ENCODE measurements at places on chromosomes 7 and 10.

DNA sequence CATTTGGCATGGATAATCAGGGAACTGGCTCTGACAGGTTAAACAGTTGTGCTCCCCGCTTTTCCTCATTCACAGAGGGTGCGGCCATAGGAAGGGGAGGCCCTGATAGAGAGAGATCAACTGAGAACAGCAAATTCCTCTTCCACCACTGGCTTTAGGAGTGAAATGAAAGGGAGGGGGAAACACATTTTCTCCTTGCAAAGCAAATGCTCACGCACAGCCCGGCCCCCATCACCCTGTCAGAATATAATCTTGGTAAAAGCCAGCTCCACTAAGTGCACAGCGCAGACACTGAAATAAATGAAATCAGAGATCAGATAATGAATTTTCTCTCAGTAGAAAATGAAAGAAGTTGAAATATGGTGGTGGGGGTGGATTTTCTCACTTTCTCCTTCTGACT lies 187.2 kb downstream of the GLI3 start:
- no peak for DNase-seq

DNA sequence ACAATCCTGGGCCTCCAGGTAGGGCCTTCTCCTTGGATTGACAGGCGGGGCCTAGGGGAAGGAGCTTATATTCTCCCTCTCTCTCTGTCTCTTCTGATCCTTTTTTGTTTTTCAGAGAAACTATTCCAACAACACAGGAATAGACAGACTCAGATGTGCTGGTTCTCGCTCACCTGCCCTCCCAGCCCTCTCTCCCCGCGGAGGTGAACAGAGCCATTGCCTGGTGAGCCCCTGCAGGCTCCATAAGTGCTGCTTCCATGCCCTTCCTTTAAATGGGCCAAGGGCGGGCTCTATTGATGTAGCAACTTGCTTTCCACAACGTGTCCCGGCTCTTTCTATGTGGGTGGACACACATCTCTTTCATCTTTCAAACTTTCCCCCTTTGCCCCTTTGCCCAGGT lies 47.2 kb upstream of the IGFBP3 start:
- no peak for DNase-seq

DNA sequence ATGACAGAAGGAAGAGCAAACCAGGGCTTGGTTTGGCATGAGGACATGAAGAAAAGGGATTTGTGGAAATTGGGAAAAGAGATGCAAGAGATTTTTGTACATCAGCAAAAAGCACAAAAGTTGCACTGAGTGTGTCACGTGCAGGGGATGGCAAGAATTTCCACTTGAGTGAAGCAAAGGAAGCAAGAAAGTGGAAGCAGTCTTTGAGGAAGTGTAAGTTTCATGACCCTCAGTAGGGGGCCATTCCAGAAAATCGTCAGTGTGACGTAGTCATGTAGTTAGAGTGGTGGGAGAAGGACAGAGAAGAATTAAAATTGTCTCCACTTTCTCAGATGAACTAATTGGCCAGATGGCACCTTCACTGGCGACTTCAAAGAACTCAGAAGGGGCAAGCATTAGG lies 123.3 kb upstream of the FZD1 start:
- no peak for DNase-seq

- no peak for DNase-seq
Measured at GRCh38 chr7:122702872-122703510, at the start of gene RNF148. Gene RNF148, minus strand, starts transcription at chr7:122702922. Its CDS starts 172 bp downstream, at chr7:122702750.

DNA sequence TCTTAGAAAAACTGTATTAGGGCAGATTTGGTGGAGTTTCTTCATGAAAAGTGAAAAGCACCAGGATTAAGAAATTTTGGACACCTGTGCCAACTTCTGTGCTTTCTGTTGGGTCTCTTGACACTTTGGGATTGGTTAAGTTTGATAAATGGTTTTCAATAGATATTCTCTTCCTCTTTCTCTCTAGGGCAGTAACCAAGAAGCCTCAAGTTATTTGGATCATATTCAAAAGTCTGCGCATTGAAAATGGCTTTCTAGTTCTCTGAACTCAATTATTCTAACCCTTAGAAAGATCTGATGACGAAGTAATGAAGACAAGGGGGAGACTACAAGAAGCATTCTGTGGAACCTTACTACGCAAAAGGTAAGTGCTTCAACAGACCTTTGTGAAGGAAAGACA lies 144.0 kb upstream of the CCDC6 start:
- DNase-seq = no peak

DNA sequence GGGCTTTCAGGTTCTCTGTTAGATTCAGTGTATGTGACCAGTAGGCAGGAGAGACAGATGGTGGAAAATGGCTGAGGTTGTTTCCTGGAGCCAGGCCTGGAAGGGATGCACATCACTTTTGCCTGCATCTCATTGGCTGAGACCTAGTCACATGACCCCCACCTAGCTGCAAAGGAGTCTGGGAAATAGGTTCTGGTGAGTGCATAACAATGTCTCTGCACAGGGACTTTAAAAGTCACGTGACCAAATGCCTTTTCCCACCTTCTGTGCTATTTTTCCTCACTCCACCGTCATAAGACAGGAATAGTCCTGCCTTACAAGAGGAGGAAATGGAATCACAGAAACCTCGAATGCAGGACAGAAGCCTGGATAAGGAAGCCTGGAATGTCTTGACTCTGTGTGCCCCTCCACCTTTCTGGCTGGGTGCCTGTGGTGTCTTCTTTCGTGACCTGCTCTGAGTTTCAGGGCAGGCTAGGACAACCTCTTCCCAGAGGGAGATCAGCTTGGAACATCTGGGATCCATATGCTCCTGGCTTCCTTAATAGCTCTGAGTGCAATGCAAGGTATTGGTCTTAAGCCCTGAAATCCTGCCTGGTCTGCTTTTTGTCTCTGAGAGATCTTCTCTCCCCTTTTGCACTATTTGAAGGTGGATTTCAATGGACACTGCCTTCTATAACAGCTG lies 139.9 kb upstream of the ZNF438 start:
- no peak for DNase-seq

GRCh38 chr7:12534046-12534445 lies 36.5 kb upstream of the SCIN start:
- DNase-seq = no peak

GRCh38 chr7:33702514-33703054 lies 202.8 kb upstream of the BMPER start:
- DNase-seq = no peak

- DNase-seq = peak; percentile 10
Measured at GRCh38 chr7:102834999-102835398, 77.8 kb upstream of the LRRC17 start.

GRCh38 chr7:84477786-84478478 lies 283.3 kb upstream of the SEMA3A start:
- DNase-seq = no peak

- no peak for DNase-seq
Measured at GRCh38 chr10:8171008-8171407, 116.5 kb downstream of the GATA3 start.

DNA sequence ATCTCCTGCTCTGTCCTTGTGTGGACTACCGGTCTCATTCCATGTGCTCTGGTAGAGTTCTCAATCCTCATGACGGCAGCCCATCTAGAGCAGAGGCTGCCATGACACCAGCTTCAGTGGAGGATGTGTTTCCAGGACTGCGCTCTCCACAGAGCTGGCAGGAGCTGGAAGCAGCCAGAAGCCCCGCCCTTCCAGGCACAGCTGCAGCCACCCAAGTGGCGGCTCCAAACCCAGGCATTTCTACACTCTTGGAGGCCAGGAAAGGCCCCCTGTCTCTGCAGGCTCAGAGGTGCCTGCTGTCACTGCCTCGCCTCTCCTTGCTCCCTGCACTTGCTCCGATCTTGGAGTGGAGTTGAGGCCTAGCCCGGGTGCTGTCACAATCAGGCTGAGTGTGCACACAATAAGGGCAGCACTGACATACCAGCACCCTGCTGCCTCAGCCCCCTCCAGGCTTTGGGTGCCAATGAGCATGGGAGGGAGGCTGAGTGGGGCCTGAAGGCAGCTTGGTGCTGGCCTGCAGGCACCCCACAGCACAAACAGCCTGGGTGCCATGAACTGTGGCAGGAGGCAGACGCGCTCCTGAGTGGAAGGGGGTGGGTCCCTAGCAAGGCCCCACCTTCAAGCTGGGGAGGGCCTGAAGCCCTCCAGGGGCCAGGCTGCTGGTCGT lies 122.1 kb downstream of the LRRN3 start:
- no peak for DNase-seq

GRCh38 chr10:74008212-74008731 lies 10.4 kb downstream of the VCL start:
- no peak for DNase-seq

DNA sequence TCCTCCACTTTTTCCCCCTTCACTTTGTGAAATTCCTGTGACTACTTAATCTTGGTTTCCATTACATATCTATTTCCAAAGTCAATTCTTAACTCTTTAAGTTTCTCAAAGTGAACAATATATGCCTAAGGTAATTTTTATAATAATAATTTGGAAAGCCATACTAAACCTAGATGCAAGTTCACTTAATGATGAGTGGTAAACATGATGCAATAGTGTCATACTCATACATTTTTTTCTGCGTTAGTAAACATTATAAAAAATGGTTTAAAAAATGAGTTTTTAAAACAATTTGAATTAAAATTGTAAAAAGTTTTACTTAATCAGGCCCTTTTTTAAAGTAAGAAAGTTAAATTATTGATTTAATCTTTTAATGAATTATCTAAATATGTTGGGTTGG lies 659.4 kb upstream of the FZD8 start:
- no peak for DNase-seq

DNA sequence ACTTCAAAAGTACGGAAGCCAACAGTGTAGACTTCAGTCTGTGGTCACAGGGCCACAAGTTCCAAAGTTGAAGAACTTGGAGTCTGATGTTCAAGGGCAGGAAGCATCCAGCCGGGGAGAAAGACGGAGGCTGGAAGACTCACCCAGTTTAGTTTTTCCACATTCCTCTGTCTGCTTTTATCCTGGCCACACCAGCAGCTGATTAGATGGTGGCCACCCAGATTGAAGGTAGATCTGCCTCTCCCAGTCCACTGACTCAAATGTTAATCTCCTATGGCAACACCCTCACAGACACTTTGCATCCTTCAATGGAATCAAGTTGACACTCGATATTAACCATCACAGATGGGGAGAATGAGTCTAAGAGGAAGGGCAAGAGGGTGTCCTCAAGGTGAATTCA lies 19.3 kb upstream of the FRMD4A start:
- DNase-seq = no peak

DNA sequence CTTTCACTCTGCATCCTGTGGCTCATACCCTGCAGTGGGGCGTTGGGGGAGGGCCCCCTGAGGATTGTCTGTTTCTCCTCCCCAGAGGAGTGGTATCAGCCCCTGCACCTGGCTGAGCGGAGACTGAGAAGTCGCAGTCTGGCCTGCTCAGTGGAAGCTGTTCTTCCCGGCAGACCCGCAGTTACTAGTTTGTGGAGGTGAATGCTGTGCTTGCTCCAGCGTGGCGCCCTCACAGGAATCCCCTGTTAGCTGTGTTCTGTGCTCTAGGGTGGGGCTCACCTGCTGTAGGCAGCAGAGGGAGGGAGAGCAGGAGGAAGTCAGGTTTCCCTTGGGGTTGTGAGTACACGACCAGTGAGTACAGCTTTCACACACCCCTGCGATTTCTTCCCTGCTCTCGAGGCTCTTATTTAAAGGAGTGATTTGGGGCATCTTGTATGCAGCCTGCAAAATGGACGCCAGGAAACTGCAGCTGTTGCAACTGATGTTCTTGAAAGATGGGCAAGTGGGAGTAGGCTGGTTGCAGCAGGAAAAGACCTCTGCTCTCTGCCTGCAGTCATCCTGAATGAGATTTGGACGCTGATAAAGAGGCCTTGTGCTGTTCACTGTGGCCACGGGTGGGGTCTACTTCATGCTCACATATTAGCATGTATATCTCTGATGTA lies 66.4 kb downstream of the HK1 start:
- no peak for DNase-seq

- no peak for DNase-seq
Measured at GRCh38 chr7:65820287-65820950, 52.5 kb upstream of the VKORC1L1 start.

- no peak for DNase-seq
Measured at GRCh38 chr7:78768859-78769258, 684.6 kb downstream of the MAGI2 start.

- no peak for DNase-seq
Measured at GRCh38 chr10:4671451-4672145, 154.4 kb upstream of the AKR1E2 start.

GRCh38 chr7:95334447-95334846 lies 10.1 kb upstream of the PON1 start:
- no peak for DNase-seq

DNA sequence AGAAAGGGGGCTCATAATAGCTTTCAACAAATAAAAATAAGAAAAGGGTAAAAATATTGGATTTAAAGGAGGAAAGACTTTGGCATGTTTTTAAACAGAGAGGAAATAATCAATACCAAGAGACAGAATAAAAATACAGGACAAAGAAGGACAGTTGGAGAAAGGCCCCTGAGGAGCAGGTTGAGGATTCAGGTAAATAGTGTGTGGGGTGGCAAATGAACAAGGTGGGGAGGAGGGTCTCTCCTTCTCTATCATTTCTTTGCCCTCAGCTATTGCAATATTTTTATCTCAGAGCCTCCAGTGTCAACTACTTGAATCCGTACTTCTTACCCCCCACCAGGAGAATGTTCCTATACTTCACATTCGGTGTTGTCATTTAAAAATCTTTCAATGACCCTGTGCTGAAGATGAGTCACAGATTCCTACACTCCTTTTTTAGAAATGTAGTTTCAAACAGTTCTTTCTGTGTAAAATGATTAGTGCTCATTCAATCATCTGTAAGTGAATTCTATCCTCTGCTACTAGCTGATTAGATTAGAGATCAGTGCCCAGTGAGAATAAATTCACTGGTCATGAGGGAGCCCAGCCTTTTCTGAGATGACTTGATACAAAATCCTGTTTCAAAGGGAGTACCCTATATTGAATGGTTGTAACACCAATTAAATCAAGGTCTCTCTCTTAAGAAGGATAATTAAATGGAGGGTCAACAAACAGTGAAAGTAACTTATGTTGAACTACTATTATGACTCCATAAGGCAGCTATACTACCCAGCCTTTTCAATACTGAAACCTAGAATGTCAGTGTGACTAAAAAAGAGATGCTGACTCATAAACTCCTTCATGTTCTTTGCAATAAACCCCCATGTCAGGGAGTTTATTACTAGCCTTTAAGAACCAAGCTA lies 50.4 kb upstream of the WNT16 start:
- no peak for DNase-seq

GRCh38 chr10:42973870-42974692 lies 102.8 kb upstream of the RET start:
- no peak for DNase-seq

GRCh38 chr10:129104266-129105045 lies 362.6 kb upstream of the MGMT start:
- no peak for DNase-seq

DNA sequence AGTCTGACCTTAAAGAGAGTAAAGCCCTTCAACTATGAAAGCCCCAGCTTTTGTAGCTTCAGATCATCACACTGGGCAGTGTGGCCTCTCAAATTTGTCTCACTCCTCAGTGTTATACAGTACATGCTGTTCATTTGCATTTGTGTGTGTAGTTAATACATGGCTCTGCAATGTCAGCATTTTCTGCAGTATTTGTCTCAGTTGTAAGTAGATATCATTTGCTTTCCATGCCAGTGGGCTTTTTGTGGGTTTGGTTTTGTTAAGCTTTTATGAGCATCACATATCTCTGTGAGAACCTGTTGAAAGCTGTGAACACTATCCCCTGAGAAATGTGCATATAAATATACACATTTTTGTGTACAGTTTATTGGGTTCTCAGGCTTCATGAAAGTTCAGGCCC lies 57.0 kb downstream of the ZNF277 start:
- DNase-seq = no peak

GRCh38 chr7:29304756-29305155 lies 110.2 kb downstream of the CHN2 start:
- no peak for DNase-seq

GRCh38 chr10:102682416-102682815 lies 31.8 kb downstream of the ARL3 start:
- no peak for DNase-seq

- DNase-seq = no peak
Measured at GRCh38 chr10:44394696-44395381, 9.9 kb upstream of the CXCL12 start.
